ENCODE measurements at places on chromosomes 3 and 15. TPM values are rescaled to one million over a fixed set of nuclear protein-coding genes. Genes with fewer than 3 reads are reported as not detected.

GRCh38 chr15:99752556-99752955 is 19.3 kb upstream of the LYSMD4 start:
- no peak for DNase-seq

- DNase-seq, result no peak
Observed at GRCh38 chr15:65207280-65207840, 3.9 kb downstream of the CILP start.

- DNase-seq, result peak; percentile 13
Observed at GRCh38 chr15:90463381-90463780, 66.3 kb upstream of the CRTC3 start.

GRCh38 chr3:15531346-15531745 is 9.8 kb upstream of the COLQ start:
- no peak for DNase-seq

DNA sequence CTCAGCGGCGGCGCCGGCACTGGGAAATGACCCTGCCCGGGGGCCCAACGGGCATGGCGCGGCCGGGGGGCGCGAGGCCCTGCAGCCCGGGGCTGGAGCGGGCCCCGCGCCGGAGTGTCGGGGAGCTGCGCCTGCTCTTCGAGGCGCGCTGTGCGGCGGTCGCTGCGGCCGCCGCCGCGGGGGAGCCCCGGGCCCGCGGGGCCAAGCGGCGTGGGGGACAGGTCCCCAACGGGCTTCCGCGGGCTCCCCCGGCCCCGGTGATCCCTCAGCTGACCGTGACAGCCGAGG is 172 bp downstream of the ITPKA start:
- no peak for DNase-seq

The LMAN1L gene
- not detected for total RNA-seq

The TRAIP gene
- total RNA-seq, result 2.2 TPM

The CHRM5 gene
- total RNA-seq, result 0.47 TPM

Data from occipital lobe (tissue), 3 donors.